Activated T-helper 1 cell treated with anti-CD3 and anti-CD28 coated beads, Interleukin-12 subunit alpha, Interleukin-12 subunit beta, Interleukin-2, Interleukin-4 antibody, amounts not matched to agents 30 ng/mL and 10 ng/mL and 1 ng/mL, durations not matched to agents 14 hours and 24 hours and 36 hours (primary cell): ENCODE measurements at places on chromosomes 2 and 18. TPM values are rescaled to one million over a fixed set of nuclear protein-coding genes. Genes with fewer than 3 reads are reported as not detected.

ATG16L1 gene
- 42.4 and 42.7 TPM in 2 replicates for total RNA-seq

LIMS3 gene
- 0.12 and 0.36 TPM in 2 replicates for total RNA-seq

AQP12A gene
- total RNA-seq, result not detected in 2 replicates

HYCC2 gene
- 26.1 and 29.4 TPM in 2 replicates for total RNA-seq

NEU4 gene
- 0.61 and 0.80 TPM in 2 replicates for total RNA-seq

DNA sequence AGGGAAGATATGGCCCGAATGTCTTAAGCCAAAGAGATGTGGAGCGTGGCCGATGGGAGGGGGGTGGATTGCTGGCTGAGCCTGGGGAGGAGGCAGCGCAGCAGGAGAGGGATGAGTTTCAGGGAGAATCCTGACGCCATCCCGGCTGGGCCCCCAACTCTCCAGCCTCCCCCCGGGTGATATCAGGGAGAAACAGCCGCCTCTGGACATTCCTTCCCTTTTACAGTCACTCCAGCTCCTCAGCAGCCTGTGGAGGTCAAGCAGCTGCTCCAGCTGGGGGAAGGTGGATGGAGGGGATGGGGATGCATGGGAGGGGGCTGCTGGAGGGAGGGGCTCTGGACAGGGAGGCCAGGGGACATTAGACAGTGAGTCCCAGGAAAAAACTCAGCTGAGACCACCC is 9.5 kb upstream of the DES start:
- no peak overlapping the region for H3K4me3 ChIP-seq
- DNase-seq, result no peak
- H3K27me3 ChIP-seq, result peaks cover 24% of the 10 kb centered on the region

GKN2 gene
- not detected in 2 replicates for total RNA-seq

NDC80 gene
- total RNA-seq, result 41.2 and 42.6 TPM in 2 replicates

GRCh38 chr2:85611217-85611704 is 605 bp downstream of the C2orf68 start:
- DNase-seq, result no peak
- H3K4me3 ChIP-seq, result peak overlapping the region; percentile 98
- peaks cover 22% of the 10 kb centered on the region for H3K36me3 ChIP-seq

GRCh38 chr2:223760838-223761502 is 76.4 kb downstream of the AP1S3 start:
- H3K4me1 ChIP-seq, result peaks cover 24% of the 10 kb centered on the region
- H3K4me3 ChIP-seq, result no peak overlapping the region
- no peaks in the 10 kb centered on the region for H3K27me3 ChIP-seq
- DNase-seq, result peak; percentile 55
- peaks cover 4% of the 10 kb centered on the region for H3K36me3 ChIP-seq

- no peaks in the 10 kb centered on the region for H3K36me3 ChIP-seq
- no peaks in the 10 kb centered on the region for H3K4me1 ChIP-seq
- H3K27ac ChIP-seq, result no peak overlapping the region
- no peak overlapping the region for H3K4me3 ChIP-seq
Measured at GRCh38 chr2:233312874-233313273, 5.3 kb downstream of the SAG start.

- no peak for DNase-seq
- peaks cover 40% of the 10 kb centered on the region for H3K27me3 ChIP-seq
- no peaks in the 10 kb centered on the region for H3K4me1 ChIP-seq
Measured at GRCh38 chr2:26299471-26300101, 46.4 kb upstream of the SELENOI start.

DNA sequence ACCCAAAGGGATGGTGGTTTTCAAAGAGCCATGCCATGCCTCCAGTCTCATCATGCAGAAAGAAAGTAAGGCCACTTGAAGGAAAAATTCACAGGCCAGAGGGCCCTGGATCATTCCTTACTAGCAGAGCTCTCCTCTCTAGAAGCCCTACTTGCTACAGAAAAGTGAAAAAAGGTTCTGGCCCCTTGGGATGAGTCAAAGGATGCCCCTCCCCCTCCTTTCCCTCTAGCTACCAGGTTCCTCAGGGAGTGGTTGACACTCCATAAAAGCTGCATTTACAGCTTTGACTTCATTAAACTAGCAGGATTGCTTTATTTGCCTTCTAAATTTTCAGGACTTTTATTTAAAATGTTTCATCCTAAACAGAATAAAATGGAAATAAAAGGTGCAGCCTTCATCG is 21.2 kb downstream of the OSR1 start:
- H3K27ac ChIP-seq, result no peak overlapping the region
- no peaks in the 10 kb centered on the region for H3K36me3 ChIP-seq
- no peak overlapping the region for H3K4me3 ChIP-seq
- H3K27me3 ChIP-seq, result no peaks in the 10 kb centered on the region
- H3K4me1 ChIP-seq, result no peaks in the 10 kb centered on the region

DNA sequence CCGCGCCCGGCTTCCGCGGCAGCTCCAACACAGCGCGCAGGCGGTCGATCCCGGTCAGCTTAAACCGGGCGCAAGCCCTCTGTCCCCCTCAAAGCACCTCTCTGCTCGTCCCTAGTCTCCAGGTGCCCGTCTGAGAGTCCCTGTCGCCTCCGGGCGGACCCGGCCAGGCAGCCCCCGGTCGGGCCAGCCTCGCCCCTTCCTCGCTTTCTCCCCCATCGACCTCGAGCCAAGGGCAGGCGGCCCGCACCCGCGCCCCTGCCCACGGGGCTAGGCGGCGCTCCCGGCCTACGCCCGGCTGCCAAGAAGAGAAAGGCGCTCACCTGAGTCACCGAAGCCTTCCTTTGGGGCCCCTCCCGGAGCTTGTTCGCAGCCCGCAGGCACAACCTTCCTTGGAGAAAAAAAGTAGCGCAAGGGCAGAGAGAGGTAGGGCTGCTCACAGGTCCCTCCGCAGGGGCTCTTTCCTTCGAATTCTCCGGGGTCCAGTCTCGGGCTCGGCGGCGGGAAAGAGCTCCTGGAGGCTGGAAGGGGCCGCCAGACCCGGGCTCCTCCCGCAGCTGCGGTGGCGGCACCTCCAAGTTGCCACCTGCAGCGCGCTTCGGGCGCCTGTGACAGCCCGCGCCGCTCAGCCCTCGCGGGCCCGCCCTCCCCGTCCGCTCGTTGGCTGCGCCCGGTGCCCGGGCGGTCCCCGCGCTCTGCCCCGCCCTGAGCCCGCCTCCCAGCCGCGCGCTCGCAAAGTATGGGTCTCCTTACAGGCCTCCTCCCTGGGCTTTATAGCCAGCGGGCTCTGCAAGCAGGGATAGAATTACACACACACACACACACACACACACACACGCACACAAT is 86.5 kb upstream of the EPB41L3 start:
- peak overlapping the region; percentile 78 for H3K4me3 ChIP-seq
- H3K27me3 ChIP-seq, result peaks cover 30% of the 10 kb centered on the region
- peaks cover 2% of the 10 kb centered on the region for H3K36me3 ChIP-seq
- H3K4me1 ChIP-seq, result no peaks in the 10 kb centered on the region
- DNase-seq, result peak; percentile 34
- H3K27ac ChIP-seq, result no peak overlapping the region

PLEKHH2 gene
- 0.12 and 0.13 TPM in 2 replicates for total RNA-seq

FTCDNL1 gene
- total RNA-seq, result 1.7 and 2.1 TPM in 2 replicates

DNA sequence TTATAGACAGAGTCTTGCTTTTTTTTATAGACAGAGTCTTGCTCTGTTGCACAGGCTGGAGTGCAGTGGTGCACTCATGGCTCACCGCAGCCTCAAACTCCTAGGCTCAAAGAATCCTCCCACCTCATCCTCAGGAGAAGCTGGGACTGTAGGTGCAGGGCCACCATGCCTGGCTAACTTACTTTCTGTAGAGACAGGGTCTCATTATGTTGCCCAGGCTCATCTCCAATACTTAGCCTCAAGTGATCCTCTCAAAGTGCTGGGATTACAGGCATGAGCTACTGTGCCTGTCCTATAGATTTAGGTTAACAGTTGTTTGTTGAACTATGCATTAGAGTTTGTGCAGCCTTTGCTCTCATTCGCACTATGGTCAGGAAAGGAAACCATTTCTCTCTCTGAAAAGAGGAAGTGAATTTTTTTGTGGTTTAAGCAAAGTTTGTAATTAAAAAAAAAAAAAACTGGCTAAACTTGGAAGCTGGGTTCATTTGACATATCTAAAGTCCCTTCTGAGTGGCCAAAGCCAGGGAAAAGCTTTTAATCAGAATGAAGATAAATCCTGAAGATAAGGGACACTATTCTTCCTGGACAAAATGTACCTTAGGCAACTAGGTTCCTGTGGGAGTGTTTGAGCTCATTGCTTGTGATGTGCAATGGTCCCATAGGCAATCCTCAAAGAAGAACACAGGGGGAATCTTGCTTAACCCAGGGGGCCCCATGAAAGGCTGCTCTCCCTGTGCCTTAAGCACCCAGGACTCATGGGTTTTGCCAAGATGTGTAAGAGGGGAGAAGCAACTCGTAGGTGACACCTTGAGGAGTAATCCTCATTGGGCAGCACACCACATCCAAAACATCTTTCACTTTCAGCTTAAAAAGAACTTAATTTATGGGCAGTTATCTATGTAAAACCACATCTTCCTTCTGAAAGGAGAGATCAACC is 201.7 kb downstream of the MREG start:
- no peaks in the 10 kb centered on the region for H3K36me3 ChIP-seq
- H3K27me3 ChIP-seq, result peaks cover 11% of the 10 kb centered on the region
- H3K4me3 ChIP-seq, result no peak overlapping the region
- DNase-seq, result no peak
- peaks cover 14% of the 10 kb centered on the region for H3K4me1 ChIP-seq

DNA sequence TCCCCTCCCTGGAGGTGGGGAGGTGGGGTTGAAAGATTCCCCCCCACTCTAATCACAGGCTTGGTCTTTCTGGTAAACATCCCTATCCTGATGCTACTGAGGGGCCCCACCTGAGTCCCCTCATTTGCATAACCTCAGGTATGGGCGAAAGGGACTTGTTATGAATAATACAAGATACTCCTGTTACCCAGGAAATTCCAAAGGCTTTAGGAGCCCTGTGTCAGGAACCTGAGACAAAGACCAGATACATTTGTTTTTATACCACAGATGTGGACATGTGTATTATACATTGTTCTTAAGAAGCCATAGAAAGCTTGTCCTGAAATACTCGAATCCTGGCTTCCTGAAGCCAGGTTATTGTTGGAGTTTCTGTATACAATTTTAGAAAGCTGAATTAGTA is 62.8 kb downstream of the MYO1B start:
- no peak overlapping the region for H3K4me3 ChIP-seq
- no peaks in the 10 kb centered on the region for H3K4me1 ChIP-seq
- H3K27me3 ChIP-seq, result no peaks in the 10 kb centered on the region
- H3K27ac ChIP-seq, result no peak overlapping the region

DNA sequence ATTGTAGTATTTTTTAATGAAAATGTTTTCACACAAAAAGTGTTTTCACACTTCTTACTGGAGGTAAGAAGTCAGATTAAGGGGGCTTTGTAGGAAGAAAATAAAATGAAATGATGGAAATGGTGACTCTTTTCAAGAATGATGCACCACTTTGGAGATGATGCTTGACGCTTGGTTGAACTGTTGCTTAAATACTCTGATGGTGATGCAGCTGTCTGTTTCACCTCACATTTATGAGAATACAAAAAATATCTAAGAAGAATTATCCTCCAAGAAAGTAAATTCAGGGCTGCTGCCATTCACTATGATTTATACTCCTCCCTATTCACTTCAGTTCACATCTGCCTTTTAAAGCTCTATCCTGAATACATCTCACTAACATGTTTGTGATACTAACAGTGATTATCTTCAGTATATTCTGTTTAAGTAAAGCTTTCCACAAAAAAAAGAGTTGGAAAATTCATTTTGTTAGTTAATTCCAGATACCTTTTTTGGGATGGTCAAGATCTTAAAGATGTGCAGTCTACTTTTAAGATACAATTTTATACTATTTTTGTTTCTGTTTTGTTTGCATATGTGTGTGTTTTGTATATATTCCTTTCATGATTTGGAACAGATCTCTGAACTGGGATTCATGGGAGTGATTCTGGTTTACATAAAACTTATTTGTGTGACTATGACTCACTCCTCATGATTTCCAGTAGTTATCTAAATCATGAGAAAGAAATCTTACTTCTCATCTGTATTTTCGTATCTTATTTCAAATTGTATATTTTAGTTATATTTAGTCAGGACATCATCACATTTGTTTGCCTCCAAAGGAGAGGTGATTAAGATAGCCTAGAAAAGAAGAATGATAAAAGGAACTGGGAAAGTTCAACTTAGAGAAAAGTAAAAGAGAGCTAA is 53.1 kb downstream of the SLC39A10 start:
- no peaks in the 10 kb centered on the region for H3K4me1 ChIP-seq
- H3K4me3 ChIP-seq, result no peak overlapping the region
- no peak for DNase-seq
- no peaks in the 10 kb centered on the region for H3K27me3 ChIP-seq
- no peak overlapping the region for H3K27ac ChIP-seq
- H3K36me3 ChIP-seq, result peaks cover 26% of the 10 kb centered on the region

CCDC74B gene
- 0.52 and 1.8 TPM in 2 replicates for total RNA-seq

DYSF gene
- total RNA-seq, result not detected in 2 replicates

DNA sequence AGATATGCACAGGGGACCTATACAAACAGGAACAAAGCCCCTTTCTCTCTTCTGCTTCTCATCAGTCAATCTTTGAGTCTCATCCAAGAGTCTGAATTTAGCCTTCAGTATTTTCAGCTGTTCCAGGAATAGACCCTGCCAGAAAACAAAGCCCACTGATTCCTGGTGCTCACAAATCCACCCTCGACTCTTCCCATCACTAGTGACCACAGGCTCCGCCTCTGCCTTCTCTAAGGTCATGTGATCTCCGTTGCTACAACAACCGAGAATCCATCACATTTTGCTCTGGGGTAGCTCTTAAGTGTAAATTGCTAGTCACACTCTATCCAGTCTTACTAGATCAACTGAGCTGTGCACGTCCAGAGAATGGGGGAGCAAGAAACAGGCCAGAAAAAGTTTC is 46.4 kb upstream of the SPTBN1 start:
- H3K36me3 ChIP-seq, result no peaks in the 10 kb centered on the region
- no peak overlapping the region for H3K27ac ChIP-seq
- peaks cover 7% of the 10 kb centered on the region for H3K27me3 ChIP-seq

- peaks cover 2% of the 10 kb centered on the region for H3K36me3 ChIP-seq
- H3K27me3 ChIP-seq, result peaks cover 6% of the 10 kb centered on the region
- no peak overlapping the region for H3K27ac ChIP-seq
- peaks cover 19% of the 10 kb centered on the region for H3K4me1 ChIP-seq
Measured at GRCh38 chr2:178397002-178397605, 53.9 kb downstream of the PRKRA start.

GRCh38 chr2:122323927-122324326 is 568.5 kb downstream of the TSN start:
- H3K4me3 ChIP-seq, result no peak overlapping the region
- no peaks in the 10 kb centered on the region for H3K36me3 ChIP-seq
- DNase-seq, result no peak
- no peaks in the 10 kb centered on the region for H3K4me1 ChIP-seq
- H3K27ac ChIP-seq, result no peak overlapping the region
- H3K27me3 ChIP-seq, result no peaks in the 10 kb centered on the region

DNA sequence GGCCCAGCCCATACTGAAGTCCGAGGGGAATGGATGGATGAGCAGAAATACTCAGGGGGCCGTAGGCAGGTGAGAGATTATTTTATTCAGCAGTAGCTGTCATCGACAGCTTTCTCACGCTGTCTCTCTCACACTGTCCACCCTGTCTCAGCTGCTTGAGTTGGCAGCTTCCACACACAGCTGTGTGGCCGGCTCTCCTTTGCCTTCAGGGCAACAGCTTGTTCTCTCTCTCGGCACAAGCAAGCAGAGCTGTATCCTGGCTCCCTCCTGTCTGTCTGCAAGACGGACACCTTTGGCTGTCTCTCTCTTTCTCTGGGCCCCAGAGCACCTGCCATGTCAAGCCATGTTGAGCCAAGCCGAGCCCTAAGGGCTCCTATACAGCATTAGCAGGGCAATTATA is 9.8 kb upstream of the PAPOLG start:
- peaks cover 12% of the 10 kb centered on the region for H3K27me3 ChIP-seq
- H3K4me3 ChIP-seq, result no peak overlapping the region
- H3K36me3 ChIP-seq, result no peaks in the 10 kb centered on the region
- H3K27ac ChIP-seq, result no peak overlapping the region
- peaks cover 9% of the 10 kb centered on the region for H3K4me1 ChIP-seq

EMILIN1 gene
- total RNA-seq, result 1.1 and 1.5 TPM in 2 replicates
